ENCODE measurements at places on chromosomes 3 and 15. TPM values are rescaled to one million over a fixed set of nuclear protein-coding genes. Genes with fewer than 3 reads are reported as not detected.
A peak's percentile ranks its signal among the peaks of the same experiment; 100 is the strongest.

- no peak for DNase-seq
These were observed 190.1 kb downstream of the FAM43A start for GRCh38 chr3:194875581-194876402.

CLEC3B gene
- 4.3 TPM for polyA plus RNA-seq

DNA sequence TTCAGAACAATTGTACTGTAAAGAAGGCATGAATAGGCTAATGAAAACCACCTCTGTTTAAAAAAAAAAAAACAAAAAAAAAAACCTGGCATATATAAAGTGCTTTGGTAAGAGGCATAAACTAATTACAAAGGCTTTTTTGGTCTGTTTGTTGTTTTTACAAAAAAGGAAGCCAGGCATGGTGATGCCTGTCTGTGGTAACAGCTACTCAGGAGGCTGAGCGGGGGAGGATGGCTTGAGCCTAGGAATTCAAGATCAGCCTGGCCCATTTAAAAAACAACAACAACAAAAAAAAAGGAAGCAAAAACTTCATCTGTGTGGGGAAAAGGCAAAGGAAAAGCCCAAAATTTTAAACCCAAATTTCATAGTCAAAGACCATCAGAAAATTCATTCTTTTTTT, 47.0 kb downstream of the OSBPL10 start:
- no peak for DNase-seq

BTLA gene
- polyA plus RNA-seq = not detected

DNA sequence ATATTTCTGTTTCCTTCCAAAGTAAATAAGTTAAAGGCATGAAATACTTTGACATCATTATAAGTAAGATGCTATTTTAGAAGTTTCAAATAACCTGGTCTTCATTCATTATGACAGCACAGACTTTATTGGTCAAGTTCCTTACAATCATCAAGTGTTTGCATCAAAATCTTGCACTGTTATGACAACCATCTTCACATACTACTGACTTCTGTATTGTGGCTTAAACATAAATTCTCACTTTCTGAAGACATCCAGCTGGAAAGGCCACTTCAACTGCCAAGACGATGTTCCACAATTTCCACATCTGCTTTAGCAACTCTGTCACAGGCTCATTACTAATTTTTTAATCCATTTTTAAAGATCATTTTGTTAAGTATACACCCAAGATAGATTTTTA, 408.0 kb downstream of the MECOM start:
- no peak for DNase-seq

- DNase-seq = peak; percentile 88
These were observed 168.1 kb downstream of the XXYLT1 start for GRCh38 chr3:195102609-195103467.
